ENCODE measurements at places on chromosomes 12 and 14.

DNA sequence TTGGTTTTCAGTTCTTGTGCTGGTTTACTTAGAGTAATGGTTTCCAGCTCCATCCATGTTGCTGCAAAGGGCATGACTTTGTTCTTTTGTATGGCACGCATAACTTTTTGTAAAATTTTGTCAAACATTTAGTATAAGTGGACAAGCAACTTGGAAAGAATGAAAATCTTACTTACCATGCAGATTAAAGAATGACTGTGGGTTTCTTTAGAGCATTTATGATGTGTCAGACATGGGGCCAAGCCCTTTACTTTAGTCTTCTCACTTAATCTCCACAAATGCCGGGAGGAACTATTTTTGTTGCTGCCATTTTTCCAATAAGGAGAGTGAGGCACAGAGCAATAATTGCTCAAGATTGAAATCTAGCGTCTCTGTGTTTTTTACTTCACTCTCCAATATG is 652.5 kb upstream of the TBX3 start:
- no peak for DNase-seq

- DNase-seq = no peak
These were observed 46.5 kb upstream of the ABCC9 start for GRCh38 chr12:21987755-21988154.

DNA sequence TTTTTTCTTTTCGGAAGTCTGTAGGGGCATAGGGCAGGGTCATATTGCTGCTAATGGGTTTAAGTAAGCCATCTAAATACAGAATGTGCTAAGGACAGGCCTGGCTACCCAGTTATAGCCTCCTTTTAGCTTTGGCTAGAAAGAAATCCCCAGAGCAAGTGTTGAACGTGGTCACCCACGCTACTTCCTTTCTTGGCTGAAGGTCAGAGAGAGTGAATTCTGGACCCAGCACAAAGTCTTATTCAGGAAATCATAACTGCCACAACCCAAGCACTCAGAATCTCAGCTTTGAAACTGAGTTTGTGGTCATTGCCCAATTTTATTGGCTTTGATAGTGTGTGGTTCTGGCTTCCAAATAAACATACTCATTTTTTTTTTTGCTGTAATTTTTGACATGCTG is 542.1 kb upstream of the ATP2B1 start:
- no peak for DNase-seq

- no peak for DNase-seq
These were observed 11.9 kb downstream of the CALM1 start for GRCh38 chr14:90408713-90409112.

GRCh38 chr12:29066011-29066588 is 83.0 kb upstream of the FAR2 start:
- no peak for DNase-seq

DNA sequence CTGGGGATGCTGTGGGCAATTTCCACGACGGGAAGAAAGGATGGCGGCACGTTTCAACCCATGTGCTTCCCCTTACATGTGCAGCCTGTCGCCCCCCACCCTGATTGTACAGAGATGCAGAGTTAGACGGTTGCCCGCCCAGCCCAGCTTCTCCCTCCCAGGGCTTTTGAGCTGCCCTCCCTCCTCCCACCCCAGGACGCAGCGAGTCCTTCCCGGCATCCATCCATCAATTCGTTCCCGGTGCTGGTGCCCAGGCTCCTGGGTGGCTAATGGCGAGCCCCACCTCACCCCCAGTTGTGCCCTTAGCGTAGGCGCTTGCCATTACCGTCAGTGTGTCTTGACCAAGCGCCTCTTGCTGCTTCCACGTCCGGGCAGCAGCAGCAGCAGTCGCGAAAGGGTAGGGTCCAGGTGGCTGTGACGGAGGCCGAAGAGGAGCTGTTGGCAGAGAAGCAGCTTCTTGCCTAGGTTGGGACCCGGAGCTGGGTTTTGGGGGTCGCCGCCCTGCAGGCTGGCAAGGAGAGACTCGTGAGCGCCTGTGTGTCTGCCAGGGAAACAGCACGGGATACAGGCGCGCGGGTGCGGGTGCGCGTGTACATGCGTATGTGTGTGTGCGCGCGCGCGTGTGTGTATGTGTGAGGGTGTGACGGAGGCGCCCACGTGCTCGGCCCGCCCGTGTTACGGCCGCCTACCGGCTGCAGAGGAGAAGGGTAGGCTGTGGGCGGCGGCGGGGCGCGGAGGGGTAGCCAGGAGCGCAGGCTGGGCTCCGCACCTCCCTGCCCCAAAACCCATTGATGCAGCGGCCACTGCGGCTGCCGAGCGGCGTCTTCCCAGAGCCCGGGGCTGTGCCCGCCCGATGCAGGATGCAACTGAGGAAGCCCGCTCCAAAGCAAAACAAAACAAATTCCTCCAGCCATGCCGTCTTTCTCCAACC is at the start of gene SLC6A15:
SLC6A15 (minus strand) TSS at position 602 of the 931 bp plus-strand sequence. CDS start 20,679 bp downstream, outside the sequence.
- DNase-seq = no peak

DNA sequence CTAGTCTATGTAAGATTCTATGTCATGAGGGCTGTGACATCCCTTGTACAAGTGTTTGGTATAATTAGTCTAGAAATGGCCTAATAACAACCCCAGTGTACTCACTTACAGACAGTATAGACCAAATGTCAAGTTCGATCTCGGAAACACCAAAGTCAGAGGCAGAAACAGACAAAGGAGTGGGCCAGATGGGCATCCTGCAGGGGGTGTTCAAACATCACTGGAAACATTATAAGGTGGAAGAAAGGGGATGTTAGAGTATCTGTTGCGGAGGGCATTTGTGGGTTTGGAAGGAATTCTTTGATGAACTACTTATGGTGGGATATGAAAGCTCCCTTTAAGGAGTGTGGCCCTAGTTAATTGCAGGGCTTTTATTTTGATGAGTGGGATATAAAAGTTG is 134.6 kb downstream of the ESR2 start:
- no peak for DNase-seq

- no peak for DNase-seq
These were observed 3.2 kb upstream of the TCP11L2 start for GRCh38 chr12:106299202-106299774.

DNA sequence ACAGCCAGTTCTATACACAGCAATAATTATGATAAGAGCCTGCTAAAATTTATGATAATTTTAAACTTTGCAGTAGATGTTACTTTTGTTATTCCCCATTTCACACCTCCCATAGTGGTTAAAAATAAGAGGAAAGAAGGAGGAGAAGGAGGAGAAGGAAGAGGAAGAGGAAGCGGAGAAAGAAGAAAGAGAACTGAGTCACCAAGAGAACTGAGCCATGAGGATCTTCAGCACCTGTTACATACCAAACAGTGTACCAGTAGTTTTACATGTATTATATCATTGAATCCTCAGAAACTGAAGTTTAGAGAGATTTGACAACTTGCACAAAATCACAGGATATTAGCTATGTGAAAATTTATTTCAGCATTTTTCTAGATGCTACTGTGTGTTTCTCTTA is 3.9 kb downstream of the CD163 start:
- DNase-seq = no peak

GRCh38 chr14:24895243-24895583 is 154.7 kb downstream of the STXBP6 start:
- no peak for DNase-seq

GRCh38 chr12:7344833-7345606 is 41.1 kb downstream of the ACSM4 start:
- DNase-seq = no peak

- no peak for DNase-seq
These were observed 5.7 kb downstream of the CACNA2D4 start for GRCh38 chr12:1912580-1913376.

GRCh38 chr14:104542871-104543830 is 36.4 kb upstream of the C14orf180 start:
- no peak for DNase-seq

DNA sequence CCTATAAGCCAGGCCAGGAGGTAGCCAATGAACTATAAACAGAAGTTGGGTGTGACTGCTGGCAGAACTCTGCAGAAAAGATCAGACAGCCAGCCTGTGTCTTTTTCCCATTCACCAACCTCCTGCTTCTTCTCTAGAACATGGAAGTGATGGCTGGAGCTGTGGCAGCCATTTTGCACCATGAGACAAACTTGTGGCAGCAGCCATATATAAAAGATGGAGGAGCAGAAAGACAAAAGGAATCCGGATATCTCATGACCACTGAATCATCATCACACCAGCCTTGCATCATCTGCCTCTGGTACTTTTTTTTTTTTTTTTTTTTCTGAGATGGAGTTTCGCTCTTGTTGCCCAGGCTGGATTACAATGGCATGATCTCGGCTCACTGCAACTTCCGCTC is 8.7 kb downstream of the BEGAIN start:
- DNase-seq = no peak

DNA sequence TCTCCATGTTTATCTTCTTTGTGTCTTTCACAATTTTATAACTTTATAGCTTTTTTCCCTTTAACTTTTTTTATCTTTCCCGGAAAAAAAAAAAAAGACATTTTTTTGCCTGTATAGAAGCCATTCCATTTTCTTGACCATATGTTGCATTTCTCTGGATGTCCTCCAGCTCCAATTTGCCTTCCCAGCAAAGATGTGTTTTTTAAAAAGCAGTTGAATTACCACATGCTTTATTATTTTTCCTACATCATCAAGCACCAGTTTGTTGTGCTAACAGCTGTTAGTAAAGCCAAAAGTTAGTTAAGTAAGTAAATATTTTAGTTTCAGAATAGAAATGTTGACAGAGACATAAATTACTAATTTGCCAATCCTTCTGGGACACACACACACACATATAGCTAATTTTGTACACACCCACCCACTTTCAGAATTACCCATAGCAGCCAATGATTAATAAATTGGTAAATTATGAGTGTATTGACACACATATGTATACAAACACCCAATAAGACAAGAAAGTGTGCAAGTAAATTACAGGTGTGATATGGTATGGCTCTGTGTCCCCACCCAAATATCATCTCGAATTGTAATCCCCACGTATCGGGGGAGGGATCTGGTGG is 118.3 kb downstream of the SLC38A6 start:
- DNase-seq = no peak

- no peak for DNase-seq
These were observed 88.8 kb downstream of the FGD4 start for GRCh38 chr12:32488132-32488531.

DNA sequence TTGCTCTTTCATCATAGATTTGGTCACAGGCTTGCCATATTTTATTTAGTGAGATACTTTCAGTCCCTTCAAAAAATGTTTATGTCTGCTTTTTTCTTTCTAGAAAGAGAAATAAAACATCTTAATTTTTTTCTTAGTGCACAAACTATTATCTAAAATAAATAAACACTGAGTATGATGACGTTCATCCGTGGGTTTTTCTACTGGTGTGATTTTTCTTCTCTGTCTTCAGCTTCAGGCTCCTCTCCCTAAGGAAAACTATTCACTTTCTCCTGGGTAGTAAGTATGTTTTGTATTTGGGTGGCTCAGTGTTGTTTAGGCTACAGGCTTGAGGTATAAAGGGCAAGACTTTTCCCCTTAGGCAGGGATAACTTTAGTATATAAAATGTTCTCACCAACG is 154.7 kb downstream of the DACT1 start:
- DNase-seq = no peak

- no peak for DNase-seq
These were observed 15.9 kb upstream of the CLEC4E start for GRCh38 chr12:8556531-8557097.

- DNase-seq = no peak
These were observed 47.5 kb upstream of the RIN3 start for GRCh38 chr14:92466059-92466458.

GRCh38 chr14:27386391-27386790 is 788.6 kb upstream of the NOVA1 start:
- no peak for DNase-seq

DNA sequence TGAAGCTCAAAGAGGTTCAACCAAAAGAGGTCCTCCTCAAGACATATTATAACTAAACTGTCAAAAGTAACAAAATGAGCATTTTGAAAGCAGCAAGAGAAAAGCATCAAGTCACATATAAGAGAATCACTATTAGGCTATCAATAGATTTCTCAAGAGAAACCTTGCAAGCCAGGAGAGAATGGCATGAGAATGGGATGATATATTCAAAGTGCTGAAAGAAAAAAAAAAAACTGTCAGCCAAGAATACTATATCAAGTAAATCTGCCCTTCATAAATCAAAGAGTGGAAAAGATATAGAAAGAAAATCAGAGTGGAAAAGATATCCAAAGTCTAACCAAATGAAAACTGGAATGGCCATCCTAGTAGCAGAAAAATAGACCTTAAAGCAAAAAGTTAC is 39.3 kb upstream of the TSPAN11 start:
- no peak for DNase-seq

DNA sequence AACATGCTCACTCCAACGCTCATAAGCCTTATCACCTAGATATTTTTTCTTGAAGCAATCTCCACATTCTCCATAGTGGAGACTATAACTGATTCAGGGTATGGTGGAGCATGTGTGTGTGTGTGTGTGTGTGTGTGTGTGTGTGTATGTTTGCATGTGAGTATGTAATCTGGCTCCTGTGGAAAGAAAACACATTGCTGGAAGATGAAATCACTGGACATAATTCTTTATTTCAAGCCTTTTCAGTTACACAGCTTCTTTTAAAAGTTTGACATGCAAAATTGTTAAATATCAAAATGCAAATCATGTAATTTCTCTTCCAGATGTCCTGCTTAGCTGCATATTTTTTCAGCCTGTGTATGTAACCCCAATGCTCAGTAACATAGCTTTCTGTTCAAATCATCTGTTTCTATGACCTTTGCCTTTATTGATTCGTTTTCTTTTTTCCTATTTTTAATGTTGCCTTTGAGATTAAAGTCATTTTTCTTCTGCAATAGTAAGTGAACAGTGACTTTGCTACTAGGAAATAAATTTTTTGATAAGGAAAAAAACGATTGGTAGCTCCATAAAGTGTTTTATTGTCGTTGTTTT is 80.5 kb upstream of the BTG1 start:
- no peak for DNase-seq

DNA sequence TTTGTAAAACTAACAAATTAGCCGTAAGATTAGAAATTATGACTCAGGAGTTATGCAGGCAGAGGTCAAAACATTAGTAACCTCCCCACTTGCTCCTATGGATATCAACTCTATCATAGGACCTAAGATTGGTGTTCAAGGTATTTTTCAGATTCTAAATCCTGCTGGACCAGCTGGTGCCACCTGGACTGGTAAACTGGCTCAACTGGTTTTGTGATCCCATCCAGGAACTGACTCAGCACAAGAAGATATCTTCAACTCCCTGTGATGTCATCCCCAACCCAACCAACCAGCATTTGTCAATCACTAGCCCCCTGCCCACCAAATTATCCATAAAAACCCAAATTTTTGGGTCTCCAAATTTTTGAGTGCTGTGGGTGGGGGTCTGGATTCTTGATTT is 98.1 kb upstream of the OR4E1 start:
- no peak for DNase-seq

- DNase-seq = no peak
These were observed 37.2 kb upstream of the TDRD9 start for GRCh38 chr14:103890821-103891666.
